ENCODE measurements at places on chromosomes 16 and 17.
A peak's percentile ranks its signal among the peaks of the same experiment; 100 is the strongest.

DNA sequence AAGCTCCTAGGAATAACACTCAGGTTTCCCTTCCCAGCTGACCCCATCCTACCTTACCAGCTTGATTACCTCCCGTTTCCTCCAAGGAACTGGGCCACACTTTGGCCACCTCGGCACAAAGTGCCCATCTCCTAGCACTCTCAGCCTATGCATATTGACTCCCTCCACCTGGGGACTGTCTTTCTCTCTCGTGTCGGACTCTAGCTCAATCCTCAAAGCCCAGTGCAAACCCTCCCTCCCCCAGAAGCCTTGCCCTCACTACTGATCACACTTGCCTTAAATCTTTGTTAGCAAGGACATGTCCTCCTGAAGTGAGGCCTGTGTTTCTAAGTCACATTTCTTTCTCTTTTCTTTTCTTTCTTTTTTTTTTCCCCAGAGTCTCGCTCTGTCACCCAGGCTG, 2.6 kb upstream of the RAB26 start:
- DNase-seq = no peak

DNA sequence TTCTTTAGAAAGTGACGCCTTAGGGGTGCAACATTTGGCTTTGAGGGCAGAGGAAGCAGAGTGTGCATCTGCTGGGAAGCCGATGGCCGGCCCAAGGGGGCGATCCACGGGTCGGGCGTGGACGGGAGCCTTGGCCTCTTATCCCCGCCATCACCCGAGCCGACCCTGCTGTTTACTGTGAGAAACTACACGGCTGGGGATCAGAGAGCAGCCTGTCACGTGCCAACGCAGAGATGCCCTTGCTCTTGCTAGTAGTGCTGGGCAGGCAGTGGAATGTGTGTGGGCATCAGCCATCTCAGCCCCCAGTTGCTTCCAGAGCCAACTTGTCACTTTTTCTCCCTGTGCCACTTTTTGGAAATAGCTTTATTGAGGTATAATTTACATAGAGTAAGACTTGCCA, 26.7 kb upstream of the ITGB4 start:
- no peak for DNase-seq

DNA sequence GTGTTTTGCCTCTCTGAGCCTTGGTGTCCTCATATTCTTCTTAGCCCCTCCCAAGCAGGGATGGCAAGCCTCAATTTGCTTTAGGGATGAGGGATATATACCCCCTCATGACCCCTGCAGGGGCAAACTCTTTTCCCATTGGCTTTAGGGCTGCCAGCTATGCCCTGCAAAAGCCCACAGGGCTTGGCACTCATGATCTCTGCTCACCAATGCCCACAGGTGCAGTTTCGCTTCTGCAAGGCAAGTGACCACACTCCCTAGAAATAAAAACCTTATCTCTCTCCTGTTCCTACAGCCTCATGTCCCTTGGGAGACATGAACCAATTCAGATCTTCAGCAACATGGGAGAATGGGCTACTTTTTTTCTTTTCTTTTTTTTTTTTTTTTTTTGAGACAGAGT, 8.8 kb downstream of the BEAN1 start:
- no peak for DNase-seq

DNA sequence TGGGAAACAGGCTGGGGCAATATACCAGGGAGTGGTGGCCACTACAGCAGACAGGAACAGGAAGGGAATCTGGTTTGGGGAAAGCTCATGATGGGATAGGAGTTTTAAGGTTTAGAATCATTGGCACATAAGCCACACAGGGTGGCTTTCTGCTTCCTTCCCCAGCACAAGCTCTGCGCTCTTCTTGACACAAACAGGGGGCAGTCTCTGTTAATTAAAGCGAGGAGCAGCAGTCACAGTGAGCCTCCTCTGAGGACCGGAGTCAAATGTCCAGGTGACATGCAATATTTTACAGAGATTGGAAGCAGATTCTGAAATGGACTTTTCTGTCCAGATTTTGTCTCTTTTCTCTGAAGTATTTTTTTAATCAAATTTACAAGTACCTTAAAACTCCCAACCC, 2.8 kb upstream of the SHISA9 start:
- no peak for DNase-seq

- DNase-seq = no peak
These were observed 19.9 kb downstream of the GJD3 start for GRCh38 chr17:40344421-40345160.

- DNase-seq = no peak
These were observed 2.5 kb downstream of the ITGAE start for GRCh38 chr17:3798273-3799180.

DNA sequence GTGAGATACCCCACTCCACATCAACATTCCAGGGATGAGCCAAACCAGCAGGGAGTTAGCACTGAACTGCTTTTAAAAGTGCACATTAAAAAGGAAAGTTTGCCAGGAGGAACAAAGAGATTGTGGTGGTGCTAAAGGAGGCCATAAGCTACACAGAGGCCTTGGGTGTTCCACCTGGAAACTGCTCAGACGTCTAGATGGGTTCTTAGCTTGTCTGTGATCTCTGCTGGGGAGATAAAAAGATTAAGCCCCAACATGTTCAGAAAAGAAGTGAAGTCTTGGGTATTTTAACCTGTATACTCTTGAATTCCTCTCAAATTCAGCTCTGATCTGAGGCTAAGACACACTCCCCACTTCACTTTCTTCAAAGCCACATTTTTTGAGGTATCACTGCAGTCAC, 10.4 kb downstream of the HAS3 start:
- no peak for DNase-seq

GRCh38 chr16:67779256-67780014, 26.9 kb downstream of the RANBP10 start:
- no peak for DNase-seq

- no peak for DNase-seq
These were observed 320.8 kb downstream of the FOXL1 start for GRCh38 chr16:86899151-86899550.

GRCh38 chr17:58189436-58190146, 2.9 kb upstream of the EPX start:
- DNase-seq = no peak

DNA sequence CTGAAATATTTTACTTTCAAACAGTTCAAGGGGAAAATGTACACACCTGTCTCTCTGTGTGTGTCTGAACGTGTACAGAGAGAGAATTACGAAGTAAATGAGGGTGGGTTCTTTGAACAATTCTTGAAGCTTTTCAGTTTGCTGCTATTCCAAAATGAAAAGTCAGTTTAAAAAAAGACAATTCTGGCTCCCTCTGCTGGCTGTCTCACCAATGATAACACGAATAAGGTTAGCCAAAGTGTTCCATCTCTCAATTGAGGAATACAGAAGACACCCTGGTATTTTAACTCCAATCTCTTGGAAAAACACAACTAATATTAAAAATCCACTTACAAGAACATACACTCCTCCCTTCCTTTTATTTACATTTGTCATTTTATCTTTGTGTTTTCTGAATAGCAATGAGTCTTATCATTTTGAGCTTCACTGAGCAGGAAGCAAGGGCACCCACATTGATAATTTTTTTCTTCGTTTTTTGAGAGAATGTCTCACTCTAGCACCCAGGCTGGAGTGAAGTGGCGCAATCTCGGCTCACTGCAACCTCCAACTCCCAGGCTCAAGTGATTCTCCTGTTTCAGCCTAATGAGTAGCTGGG, 20.5 kb downstream of the EFTUD2 start:
- DNase-seq = peak; percentile 31

DNA sequence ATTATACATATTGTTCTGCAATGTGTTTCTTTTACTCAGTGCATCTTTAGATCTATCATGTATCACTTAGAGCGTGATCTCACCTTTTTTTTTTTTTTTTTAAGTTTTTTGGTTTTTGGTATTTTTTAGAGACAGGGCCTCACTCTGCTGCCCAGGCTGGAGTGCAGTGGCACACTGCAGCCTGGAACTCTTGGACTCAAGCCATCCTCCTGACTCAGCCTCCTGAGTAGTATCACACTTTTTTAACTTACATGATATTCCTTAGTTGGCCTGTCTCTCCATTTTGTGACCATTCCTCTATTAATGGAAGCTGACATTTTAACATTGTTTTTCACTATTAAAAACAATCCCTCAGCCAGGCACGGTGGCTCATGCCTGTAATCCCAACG, 4.7 kb upstream of the MPO start:
- DNase-seq = no peak

GRCh38 chr16:85844786-85845185, 45.3 kb downstream of the COX4I1 start:
- no peak for DNase-seq

DNA sequence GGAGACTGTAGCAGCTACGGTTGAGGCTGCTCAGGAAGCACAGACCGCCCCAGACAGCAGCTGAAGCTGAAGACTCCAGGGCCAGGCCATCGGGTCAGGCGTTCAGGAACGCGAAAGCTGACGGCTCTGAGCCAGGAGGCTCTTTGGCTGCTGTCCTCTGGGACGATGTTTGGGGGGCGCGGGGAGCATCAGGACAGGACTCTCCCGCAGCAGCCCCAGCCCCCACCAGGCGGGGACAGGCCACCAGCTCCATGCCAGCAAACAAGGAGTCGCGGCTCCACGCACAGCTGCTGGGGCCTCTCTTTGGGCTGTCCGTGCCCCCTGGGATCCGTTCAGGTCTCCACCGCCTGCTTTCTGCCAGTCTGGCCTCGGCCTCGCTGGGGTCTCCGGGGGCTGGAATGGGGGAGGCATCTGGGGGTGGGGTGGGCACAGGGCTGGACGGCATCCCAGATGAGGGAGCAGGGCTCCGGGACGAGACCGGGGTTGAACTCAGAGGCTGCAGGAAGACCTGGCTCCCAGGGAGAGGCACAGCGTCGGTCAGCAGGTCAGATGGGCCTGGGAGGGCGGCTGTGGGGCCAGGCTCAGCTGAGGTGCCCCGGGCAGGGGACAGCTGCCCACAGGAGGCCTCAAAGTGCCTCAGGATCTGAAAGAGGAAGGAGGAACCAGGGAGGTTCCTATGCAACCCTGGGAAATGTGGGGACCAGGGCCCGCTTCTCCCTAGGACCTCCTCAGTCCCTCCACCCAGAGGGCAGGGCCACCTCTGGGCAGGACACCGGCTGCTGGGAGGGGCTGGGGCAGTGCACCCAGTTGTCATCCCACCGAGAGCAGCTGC, 6.3 kb upstream of the CEP131 start:
- DNase-seq = no peak

DNA sequence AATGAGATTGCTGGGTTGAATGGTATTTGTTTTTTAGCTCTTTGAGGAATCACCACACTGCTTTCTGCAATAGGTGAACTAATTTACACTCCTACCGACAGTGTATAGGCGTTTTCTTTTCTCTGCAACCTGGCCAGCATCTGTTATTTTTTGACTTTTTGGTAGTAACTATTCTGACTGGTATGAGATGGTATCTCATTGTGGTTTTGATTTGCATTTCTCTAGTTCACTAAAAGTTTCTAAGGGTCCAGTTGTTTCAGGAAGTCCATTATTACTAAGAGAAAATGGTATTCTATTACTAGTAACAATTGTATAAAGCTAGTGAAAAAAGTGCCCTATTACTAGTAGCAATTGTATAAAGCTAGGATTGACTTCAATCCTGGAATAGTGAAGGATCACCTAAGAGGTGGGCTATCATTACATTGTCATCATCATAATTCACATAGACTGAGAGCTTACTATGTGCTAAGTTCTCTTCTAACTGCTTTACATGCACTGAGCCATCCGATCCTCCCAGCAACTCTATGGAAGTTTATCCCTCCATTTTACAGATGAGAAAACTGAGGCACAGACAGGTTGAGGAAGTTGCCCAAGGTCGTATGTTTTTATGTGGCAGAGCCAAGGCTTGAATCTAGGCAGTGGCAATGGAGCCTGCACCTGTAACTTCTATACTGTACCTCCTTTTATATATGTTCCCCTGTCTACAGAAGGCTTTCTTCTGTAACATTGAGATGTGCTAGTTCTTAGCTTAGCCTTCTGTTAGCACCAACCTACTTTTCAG, 13.4 kb upstream of the SMIM36 start:
- no peak for DNase-seq

DNA sequence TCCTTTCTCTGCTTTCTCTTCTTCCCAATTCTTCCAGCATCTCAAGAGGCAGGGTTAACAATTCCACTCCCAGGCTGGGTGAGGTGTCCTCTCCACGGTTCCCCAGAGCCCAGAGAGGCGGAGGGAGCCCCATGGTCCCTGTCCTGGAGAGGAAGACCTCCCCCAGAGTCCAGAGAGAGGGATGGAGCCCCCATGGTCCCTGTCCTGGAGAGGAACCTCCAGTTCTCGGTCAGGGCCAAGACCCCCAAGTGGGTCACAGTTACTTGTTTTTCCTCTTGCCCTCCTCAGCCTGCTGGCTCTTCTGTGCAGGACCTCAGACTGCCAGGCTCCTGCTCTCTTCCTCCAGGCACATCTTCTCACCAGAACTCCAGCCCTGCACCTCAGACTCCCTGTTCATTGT, 135.2 kb downstream of the RPTOR start:
- no peak for DNase-seq

DNA sequence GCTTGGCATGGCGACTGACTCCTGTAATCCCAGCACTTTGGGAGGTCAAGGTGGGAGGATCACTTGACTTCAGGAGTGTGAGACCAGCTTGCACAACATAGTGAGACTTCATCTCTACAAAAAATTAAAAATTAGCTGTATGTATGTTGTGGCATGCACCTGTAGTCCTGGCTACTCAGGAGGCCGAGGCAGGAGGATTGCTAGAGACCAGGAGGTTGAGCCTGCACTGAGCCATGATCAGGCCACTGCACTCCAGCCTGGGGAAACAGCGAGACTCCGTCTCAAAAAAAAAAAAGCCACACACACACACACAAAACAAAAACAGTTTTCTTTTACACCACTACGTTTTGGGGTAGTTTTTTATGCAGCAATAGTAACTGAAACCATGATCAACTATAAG, 89.0 kb upstream of the DHX40 start:
- no peak for DNase-seq

- no peak for DNase-seq
These were observed 45.9 kb downstream of the NT5M start for GRCh38 chr17:17348872-17349723.
